ENCODE measurements at places on chromosomes 12 and 14. TPM values are rescaled to one million over a fixed set of nuclear protein-coding genes. Genes with fewer than 3 reads are reported as not detected.

GRCh38 chr14:70011098-70011497, 131.9 kb downstream of the SMOC1 start:
- H3K36me3 ChIP-seq, result no peaks in the 10 kb centered on the region
- no peak overlapping the region for H3K27ac ChIP-seq
- H3K27me3 ChIP-seq, result no peaks in the 10 kb centered on the region
- H3K4me1 ChIP-seq, result no peaks in the 10 kb centered on the region

DNA sequence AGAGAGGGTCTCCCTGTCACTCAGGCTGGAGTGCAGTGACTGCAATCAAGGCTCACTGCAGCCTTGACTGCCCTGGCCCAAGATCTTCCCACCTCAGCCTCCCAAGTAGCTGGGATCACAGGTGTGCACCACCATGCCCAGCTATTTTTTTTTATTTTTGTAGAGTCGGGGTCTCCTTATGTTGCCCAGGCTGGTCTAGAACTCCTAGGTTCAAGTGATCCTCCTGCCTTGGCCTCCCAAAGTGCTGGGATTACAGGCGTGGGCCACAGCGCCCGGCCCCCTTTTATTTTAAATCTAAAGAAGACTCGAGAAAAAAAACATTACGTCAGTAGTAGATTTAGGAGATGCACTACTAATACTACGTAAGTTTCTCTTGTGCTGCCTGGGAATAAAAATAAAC, 14.3 kb downstream of the FOS start:
- H3K27ac ChIP-seq, result no peak overlapping the region
- peaks cover 16% of the 10 kb centered on the region for H3K4me1 ChIP-seq
- DNase-seq, result no peak
- H3K36me3 ChIP-seq, result no peaks in the 10 kb centered on the region
- peaks cover under 1% of the 10 kb centered on the region for H3K27me3 ChIP-seq

DNA sequence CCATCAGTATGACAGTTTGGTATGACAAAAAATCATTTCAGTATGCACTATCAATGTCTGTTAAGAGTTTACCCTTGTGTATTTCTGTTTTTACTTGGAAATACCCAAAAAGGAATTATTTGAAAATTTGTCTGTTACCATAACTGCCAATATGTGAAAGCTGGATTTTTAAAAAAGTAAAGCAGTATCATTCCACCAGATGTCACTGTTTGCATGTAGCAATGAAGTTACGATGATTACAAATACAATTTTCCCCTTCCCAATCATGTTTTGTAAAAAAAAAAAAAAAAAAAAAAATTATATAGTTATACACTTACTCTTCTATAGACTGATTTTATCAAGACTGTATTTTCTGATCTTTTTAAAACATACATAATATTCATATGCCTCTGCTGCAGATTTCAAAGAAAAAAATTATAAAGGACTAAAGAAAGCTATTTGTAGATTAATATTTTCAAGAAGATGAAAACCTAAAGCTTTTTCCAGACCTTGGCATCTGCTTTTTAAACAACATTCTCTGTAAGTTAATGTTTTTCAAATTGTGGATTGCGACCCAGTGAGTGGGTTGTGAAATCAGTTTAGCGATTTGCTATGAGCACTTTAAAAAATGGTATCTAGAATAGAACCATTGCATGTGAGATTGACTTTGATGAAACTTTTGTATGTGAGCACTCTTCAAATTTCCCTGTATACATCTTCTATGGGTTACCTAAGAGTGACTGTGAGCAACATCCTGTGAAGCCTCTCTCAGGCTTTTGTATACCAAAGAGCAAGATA, 114.2 kb downstream of the TTC6 start:
- H3K4me3 ChIP-seq, result no peak overlapping the region
- DNase-seq, result peak; percentile 16
- H3K27ac ChIP-seq, result no peak overlapping the region
- no peaks in the 10 kb centered on the region for H3K4me1 ChIP-seq
- no peaks in the 10 kb centered on the region for H3K36me3 ChIP-seq

The DDX47 gene
- polyA plus RNA-seq, result 52.5 TPM

DNA sequence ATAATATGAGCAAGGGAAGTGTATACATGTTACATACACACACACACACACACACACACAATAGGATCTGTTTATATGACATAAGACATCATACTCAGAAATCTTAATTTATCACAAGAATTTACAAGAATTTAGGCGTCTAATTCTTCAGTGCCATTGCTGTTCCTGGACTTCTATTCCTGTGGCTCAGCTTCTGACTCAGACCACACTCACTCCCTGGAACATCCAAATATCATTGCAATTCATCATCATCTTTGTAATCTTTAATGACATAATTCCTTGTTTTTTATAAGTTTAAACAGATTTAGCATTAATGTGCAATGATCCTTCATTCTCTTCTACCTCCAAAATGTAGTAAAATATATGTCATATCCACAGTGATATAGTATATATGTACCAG, 544.2 kb downstream of the FOXG1 start:
- H3K36me3 ChIP-seq, result no peaks in the 10 kb centered on the region
- no peaks in the 10 kb centered on the region for H3K4me1 ChIP-seq
- H3K27me3 ChIP-seq, result no peaks in the 10 kb centered on the region
- no peak overlapping the region for H3K4me3 ChIP-seq
- no peak overlapping the region for H3K27ac ChIP-seq

- no peak overlapping the region for H3K27ac ChIP-seq
- no peaks in the 10 kb centered on the region for H3K36me3 ChIP-seq
- DNase-seq, result no peak
- peaks cover 9% of the 10 kb centered on the region for H3K27me3 ChIP-seq
- H3K4me1 ChIP-seq, result no peaks in the 10 kb centered on the region
Measured at GRCh38 chr12:46872135-46872534, 46.3 kb upstream of the SLC38A4 start.

- no peaks in the 10 kb centered on the region for H3K27me3 ChIP-seq
- H3K4me3 ChIP-seq, result no peak overlapping the region
- no peak overlapping the region for H3K27ac ChIP-seq
- no peak for DNase-seq
- H3K4me1 ChIP-seq, result no peaks in the 10 kb centered on the region
Measured at GRCh38 chr14:72565149-72565559, 328.7 kb downstream of the DPF3 start.

GRCh38 chr14:37246427-37246829, 48.7 kb downstream of the MIPOL1 start:
- H3K27ac ChIP-seq, result no peak overlapping the region
- no peak overlapping the region for H3K4me3 ChIP-seq
- H3K36me3 ChIP-seq, result no peaks in the 10 kb centered on the region
- DNase-seq, result peak; percentile 52
- H3K4me1 ChIP-seq, result no peaks in the 10 kb centered on the region

GRCh38 chr14:51321036-51321435, 81.0 kb downstream of the TMX1 start:
- no peaks in the 10 kb centered on the region for H3K27me3 ChIP-seq
- DNase-seq, result peak; percentile 40
- H3K4me3 ChIP-seq, result no peak overlapping the region

DNA sequence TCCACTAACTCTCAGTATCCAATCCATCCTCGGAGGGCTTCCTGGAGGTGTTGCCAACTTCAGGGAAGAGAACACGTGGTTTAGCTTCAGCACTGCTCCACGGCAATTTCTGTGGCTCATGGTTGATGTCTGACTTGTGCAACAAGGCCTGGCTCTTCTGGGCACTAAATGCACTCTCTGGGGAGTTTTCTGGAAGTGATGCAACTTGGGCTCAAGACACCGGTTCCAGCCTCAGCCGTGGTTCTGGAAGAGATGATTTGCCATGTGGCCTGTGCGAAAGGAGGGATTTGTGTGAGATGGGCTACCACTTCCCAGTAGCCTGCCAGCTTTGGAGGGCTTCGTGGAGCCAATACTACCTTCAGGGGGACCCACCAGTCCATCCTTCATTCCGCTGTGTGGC, 118.6 kb upstream of the RTL1 start:
- no peak overlapping the region for H3K27ac ChIP-seq
- no peak overlapping the region for H3K4me3 ChIP-seq
- no peak for DNase-seq
- H3K36me3 ChIP-seq, result peaks cover 18% of the 10 kb centered on the region
- no peaks in the 10 kb centered on the region for H3K4me1 ChIP-seq

GRCh38 chr14:23121361-23121771, 2.3 kb upstream of the CEBPE start:
- H3K27ac ChIP-seq, result peak overlapping the region; percentile 81
- H3K4me3 ChIP-seq, result no peak overlapping the region
- peaks cover 21% of the 10 kb centered on the region for H3K4me1 ChIP-seq
- no peaks in the 10 kb centered on the region for H3K36me3 ChIP-seq
- peak; percentile 77 for DNase-seq
- no peaks in the 10 kb centered on the region for H3K27me3 ChIP-seq

DNA sequence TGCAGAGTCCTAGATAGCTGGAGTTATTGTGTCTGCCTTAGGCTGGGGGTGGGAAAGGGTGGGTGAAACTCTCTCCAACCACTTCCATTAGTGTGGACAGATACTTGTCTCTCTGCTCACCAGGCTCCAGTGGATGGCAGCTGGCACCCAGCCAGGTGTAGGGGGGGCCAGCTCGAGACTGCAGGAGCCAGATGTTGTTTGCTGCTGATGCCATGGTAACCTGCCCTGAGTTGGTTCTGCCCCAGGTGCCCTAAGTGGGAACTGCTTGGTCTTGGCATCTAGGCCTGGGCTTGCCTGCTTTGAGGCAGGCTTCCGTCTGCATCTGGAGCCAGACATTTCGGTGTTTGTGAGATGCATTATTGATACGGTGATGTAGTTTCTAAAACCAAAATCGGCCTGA, 82.2 kb downstream of the ADCK1 start:
- H3K27ac ChIP-seq, result no peak overlapping the region
- no peaks in the 10 kb centered on the region for H3K27me3 ChIP-seq
- no peaks in the 10 kb centered on the region for H3K4me1 ChIP-seq
- no peaks in the 10 kb centered on the region for H3K36me3 ChIP-seq
- no peak for DNase-seq
- no peak overlapping the region for H3K4me3 ChIP-seq

DNA sequence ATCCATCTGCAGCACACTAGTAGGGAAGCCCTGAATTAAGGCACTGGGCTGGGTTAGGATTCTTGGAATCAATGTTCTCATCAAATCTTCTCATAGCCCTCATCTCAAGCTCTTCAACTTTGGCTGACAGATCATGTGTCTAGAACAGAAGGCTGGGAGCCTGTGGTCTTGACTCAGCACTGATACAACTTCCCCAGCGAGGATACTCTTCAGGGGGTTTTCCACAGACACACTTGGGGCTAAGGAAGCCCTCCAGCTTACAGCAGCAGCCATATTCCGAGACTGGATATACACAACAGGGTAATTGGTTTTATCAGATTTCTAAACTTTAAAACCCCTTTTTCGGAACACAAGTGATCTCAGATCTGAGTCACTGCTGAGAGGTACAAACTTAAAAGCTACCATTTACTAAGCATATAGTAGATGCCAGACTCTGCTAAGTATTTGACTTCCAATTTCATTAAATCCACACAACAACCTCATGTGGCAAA, 3.5 kb downstream of the FMNL3 start:
- no peaks in the 10 kb centered on the region for H3K36me3 ChIP-seq
- peak overlapping the region; percentile 29 for H3K27ac ChIP-seq
- no peak overlapping the region for H3K4me3 ChIP-seq
- no peaks in the 10 kb centered on the region for H3K27me3 ChIP-seq
- peaks cover 50% of the 10 kb centered on the region for H3K4me1 ChIP-seq

DNA sequence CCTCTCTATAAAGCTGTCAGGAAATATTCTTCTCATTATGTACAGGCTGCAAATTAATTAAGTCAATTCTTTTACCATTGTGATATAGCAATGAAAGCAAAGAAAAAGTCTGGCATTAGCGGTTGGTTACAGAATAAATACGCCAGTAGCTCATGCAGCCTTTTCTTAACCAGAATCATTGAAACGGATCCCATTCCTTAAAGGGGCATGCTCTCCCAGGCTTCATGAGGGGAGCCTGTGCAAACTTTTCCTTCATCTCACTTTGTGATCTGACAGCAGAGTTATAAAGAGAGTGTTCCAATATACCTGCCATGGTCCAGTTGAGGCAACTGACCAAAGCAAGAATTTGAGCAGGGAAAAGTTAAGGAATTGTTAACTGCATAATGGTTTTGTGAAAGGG, 337.7 kb downstream of the EMP1 start:
- H3K4me1 ChIP-seq, result no peaks in the 10 kb centered on the region
- H3K27me3 ChIP-seq, result peaks cover 3% of the 10 kb centered on the region
- H3K4me3 ChIP-seq, result no peak overlapping the region
- H3K36me3 ChIP-seq, result no peaks in the 10 kb centered on the region
- DNase-seq, result no peak
- no peak overlapping the region for H3K27ac ChIP-seq

The CISTR gene
- not detected for polyA plus RNA-seq

GRCh38 chr12:14937014-14937413, 1.3 kb downstream of the ERP27 start:
- H3K36me3 ChIP-seq, result peaks cover 5% of the 10 kb centered on the region
- no peak overlapping the region for H3K4me3 ChIP-seq
- no peak overlapping the region for H3K27ac ChIP-seq

The CFAP251 gene
- polyA plus RNA-seq, result 3.3 TPM

DNA sequence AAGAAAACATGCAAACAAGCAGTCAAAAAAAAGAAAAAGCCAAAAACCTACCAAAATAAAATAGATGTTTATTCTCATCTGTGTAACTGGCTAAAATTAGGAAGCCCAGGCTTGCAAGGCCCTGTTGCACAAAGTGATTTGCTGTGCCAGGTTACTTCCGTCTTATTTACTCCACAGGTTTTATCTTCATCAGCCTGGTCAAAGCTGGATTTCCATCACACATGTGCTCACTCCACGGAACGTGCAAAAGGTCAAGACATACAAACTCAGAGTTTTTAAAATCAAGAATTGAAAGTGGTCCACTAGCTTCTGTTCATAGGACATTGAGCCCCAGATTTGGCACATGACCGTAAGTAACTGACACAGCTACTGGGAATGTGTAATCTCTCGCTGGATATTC, 14.8 kb downstream of the KCNJ8 start:
- no peaks in the 10 kb centered on the region for H3K36me3 ChIP-seq
- H3K4me1 ChIP-seq, result no peaks in the 10 kb centered on the region
- no peak overlapping the region for H3K27ac ChIP-seq
- H3K4me3 ChIP-seq, result no peak overlapping the region

- no peak overlapping the region for H3K27ac ChIP-seq
- no peaks in the 10 kb centered on the region for H3K27me3 ChIP-seq
- no peaks in the 10 kb centered on the region for H3K36me3 ChIP-seq
- no peak overlapping the region for H3K4me3 ChIP-seq
Measured at GRCh38 chr12:28563936-28564335, 373.7 kb downstream of the CCDC91 start.

DNA sequence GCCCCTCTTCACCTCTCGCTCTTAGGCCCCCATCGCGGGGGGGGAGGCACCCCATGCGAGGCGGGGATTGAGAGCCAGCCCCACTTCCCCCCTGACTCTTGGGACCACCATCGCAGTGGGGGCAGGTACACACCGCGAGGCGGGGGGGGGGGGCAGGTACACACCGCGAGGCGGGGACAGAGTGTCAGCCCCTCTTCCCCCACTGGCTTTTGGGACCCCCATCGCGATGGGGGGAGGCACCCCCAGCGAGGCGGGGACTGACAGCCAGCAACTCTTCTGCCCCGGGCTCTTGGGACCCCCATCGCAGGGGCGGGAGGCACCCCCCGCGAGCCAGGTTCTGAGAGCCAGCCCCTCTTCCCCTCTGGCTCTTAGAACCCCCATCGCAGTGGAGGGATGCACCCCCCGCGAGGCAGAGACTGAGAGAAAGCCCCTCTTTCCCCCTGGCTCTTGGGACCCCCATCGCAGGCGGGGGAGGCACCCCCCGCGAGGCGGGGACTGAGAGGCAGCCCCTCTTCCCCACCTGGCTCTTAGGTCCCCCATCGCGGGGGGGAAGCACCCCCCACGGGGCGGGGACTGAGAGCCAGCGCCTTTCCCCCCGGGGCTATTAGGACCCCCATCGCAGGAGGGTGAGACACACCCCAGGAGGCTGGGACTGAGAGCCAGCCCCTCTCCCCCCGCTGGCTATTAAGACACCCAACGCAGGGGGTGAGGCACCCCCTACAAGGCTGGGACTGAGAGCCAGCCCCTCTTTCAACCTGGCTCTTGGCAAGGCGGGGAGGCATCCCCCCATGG, 196.5 kb upstream of the PZP start:
- no peaks in the 10 kb centered on the region for H3K36me3 ChIP-seq
- H3K4me1 ChIP-seq, result no peaks in the 10 kb centered on the region
- H3K27me3 ChIP-seq, result no peaks in the 10 kb centered on the region
- H3K27ac ChIP-seq, result no peak overlapping the region
- DNase-seq, result no peak

Data from endothelial cell of umbilical vein (primary cell).